ENCODE measurements at places on chromosomes 4 and X. TPM values are rescaled to one million over a fixed set of nuclear protein-coding genes. Genes with fewer than 3 reads are reported as not detected.

Gene NPY2R
- not detected for total RNA-seq

Gene AMER1
- 6.5 TPM for total RNA-seq

Gene SPIN2A
- total RNA-seq: 0.95 TPM

Gene CTAG1A
- not detected for total RNA-seq

Gene PDLIM5
- total RNA-seq: 18.5 TPM

Gene HHIP
- not detected for total RNA-seq

Gene H2BW2
- not detected for total RNA-seq

All from T-helper 1 cell treated with Interleukin-12 subunit alpha and Interleukin-12 subunit beta and Interleukin-4 antibody, amounts not matched to agents 30 ng/mL and 1 ng/mL, for 36 hours (primary cell).